ENCODE measurements at places on chromosomes 2 and 18.
A peak's percentile ranks its signal among the peaks of the same experiment; 100 is the strongest.

- no peak for DNase-seq
Observed at GRCh38 chr2:56590611-56591010, 406.8 kb downstream of the CCDC85A start.

DNA sequence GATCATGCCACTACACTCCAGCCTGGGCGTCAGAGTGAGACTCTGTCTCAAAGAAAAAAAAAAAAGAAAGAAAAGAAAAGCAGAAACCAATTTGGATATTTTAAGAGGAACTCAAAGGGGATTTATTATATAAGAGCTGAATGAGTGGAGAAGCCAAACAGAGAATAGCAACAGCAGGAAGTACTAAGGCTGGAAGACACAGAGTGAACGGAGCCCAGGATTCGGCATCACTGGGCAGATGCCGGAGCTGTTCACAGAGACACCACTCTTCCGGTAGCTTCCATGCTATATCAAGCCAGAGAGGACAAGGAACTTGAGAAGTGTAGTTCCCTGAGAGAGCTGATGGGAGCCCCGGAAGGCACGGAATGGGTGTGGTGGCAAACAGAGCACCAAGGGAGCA, 47.0 kb upstream of the CABLES1 start:
- DNase-seq: no peak

DNA sequence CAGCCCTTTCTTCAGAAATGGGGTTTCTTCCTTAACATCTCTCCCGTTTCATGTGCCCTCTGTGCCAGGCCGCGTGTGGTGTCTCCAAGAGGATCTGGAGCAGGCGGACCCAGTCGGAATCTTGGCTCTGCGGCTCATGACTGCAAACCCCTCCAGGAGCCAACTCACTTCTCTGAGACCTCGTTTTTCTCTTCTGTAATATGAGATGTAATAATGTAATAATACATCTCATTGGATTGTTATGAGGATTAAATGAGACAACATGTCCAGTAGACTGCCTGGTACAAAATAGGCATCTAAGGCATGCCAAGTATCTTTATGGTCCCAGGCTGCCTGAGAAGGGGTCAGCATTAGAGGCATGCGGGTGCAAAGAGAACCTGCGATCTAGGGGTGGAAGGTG, 221.3 kb upstream of the REV1 start:
- DNase-seq: no peak

DNA sequence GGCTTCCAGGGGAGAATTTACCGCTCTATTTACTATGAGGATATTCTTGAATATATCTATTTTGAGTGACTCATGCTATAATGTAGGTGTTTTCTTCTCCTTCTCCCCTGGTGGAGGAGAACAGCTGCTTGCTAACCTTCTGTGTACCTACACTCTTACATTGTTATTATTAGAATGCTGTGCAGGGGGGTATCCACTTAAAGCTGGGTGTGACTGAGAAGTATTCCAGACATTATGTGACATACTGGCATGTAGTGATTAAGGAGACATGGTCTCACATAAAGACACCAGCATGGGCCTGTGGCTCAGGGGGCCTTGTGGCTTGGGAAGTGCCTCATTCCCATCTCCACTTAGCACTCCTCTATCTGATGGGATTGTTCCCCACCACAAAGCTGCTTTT, 287.9 kb downstream of the PTPRM start:
- no peak for DNase-seq

DNA sequence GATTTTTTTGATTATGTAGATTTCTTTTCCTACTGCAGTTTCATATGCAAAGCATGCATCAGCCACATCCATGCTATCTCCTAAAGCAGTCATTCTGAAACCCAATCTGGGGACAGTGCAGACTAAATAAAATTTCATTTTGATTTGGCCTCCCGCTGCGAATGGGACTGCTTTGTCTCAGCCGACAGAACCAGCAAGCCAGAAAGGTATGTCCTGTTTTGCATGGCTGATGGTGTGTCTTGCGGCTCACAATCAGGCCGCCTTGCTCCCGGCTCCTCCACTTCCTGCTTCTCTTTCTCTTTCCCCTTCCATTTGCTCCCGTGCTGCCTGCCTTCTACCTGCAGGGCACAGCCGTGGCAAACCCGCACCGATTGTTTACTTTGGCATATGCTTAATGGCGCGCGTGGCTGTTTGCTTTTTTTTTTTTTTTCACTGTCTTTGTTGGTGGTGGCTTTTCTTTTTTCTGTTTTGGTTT, 419.6 kb upstream of the POU3F3 start:
- DNase-seq: no peak

DNA sequence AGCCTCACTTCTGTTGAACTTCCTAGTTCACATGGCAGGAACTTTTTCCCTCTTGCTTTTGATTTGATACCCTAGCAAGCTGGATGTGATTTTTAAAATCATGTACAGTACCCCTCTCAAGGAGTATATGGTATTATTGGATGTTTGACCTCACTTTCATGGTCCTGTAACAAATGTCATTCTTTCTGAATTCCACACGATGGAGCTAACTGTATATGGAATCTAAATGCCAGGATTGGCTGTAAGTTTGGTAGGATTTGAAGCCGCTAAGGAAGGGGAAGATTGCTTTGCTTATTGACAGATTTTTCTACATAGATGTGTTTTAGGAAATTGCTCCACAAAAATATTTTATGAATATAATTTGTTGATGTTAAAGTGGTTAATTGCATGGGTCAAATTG, 18.3 kb downstream of the MAIP1 start:
- DNase-seq: peak; percentile 54

Data from COLO829 (cell line).